T47D (cell line): ENCODE measurements at places on chromosomes 3 and 15.

- DNase-seq, result no peak
Measured at GRCh38 chr3:8651418-8652323, 7.1 kb upstream of the SSUH2 start.

DNA sequence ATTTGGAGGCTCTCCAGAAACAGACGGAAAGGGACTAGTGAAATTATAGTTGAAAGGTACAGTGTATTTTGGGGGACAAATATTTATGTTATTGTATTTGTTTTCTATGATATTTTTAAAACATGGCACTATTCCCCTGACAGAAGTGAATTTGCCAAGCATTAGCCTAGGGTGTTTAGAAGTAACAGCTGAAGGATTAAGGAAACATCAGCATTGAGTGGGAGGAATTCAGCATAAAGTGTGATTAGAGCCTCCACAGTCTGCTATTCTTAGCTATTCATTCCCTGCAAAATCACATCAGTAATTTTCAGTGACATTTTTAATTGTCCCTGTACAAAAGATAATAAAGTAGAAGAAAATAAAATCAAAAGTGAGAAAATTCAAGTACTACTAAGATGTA is 231.4 kb downstream of the ROBO2 start:
- no peak for DNase-seq

GRCh38 chr3:58452176-58452575 is 18.5 kb upstream of the PDHB start:
- no peak for DNase-seq

DNA sequence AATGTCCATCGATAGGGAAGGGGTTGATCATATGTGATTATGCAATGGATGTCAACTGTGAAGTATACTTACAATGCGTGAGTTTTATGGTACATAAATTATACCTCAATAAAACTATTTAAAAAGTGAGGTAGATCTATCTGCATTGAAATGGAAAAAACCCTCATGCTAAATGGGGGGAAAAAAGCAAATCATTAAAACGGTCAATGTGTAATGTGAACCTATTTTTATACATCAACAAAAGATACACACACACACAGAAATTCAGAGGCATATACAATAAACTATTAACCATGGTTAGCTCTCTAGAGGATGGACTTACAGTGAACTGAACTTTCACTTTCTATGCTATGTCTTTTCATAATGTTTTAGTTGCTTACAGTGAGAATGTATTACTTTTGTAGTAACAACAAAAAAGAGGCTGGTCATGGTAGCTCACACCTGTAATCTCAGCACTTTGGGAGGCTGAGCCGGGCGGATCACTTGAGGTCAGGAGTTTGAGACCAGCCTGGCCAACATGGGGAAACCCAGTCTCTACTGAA is 23.1 kb downstream of the STIMATE start:
- no peak for DNase-seq

DNA sequence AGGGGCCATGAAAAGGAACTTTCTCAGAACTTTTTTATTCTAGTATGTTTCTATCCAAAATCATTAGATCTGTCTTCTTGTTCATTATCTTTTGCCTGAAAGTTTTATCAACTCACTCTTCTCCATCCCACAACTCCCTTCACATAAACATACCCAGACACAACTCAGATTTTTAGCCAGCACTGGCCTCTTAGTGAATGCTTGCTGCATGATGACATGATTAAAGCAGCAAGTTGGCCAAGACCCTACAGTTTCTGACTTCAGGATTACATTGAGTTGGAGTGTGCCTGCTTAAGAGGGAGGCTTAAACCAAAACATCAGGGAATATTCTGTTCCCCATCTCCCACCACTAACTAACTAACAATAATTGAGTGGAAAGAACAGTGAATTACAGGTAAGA is 38.1 kb downstream of the PLSCR2 start:
- DNase-seq, result no peak

DNA sequence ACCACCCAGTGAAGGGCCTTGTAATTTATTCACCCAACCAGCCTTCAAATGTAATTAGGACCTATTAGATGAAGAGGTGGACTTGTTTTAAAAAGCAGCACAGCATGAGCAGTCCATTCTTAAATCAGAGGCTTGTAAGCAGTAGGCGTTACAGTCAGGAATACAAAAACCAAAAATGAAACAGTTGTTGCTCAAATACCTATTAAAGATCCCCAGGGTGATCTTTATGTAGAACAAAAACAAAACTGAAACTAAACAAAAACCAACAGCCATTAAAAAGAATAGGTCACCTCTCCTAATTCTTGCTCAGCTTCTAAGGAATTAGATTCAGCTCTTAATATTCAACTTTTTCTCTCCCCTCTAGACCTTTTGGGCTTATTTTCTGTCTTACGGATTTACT is 104.9 kb upstream of the ST8SIA2 start:
- no peak for DNase-seq

DNA sequence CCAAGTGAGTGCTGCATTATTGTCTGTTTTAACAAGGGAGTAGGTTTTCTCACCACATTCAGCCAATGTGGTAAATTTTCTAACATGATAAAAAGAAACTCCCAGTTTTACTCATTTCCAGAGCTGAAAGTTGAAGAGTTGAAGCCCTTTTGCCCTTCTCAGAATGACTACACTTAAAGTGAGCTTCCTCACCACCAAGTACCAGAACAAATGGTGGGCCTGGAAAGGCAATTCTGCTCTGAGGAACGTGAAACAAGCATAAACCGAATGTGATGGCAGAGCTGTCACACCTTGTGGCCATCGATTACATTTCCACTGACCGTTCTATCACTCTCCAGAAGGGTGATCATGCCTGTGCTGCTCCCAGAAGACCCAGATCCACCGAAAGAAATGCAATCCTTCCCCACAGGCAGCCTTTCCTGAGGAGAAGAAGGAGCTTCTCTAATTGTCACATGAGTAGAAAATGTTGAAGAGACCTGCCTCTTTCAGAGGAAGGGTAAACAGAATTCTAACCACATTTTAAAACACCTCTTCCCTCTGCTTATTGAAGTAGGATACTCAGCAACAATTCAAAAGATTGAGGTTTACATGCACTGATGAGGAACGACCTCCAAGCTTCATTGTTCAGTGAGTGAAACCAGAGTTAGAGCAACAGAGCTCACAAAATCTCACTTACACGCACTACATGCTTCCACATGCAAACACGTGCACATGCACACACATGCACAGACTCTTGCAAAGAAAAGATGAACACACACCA is 21.4 kb upstream of the CCR9 start:
- DNase-seq, result no peak

DNA sequence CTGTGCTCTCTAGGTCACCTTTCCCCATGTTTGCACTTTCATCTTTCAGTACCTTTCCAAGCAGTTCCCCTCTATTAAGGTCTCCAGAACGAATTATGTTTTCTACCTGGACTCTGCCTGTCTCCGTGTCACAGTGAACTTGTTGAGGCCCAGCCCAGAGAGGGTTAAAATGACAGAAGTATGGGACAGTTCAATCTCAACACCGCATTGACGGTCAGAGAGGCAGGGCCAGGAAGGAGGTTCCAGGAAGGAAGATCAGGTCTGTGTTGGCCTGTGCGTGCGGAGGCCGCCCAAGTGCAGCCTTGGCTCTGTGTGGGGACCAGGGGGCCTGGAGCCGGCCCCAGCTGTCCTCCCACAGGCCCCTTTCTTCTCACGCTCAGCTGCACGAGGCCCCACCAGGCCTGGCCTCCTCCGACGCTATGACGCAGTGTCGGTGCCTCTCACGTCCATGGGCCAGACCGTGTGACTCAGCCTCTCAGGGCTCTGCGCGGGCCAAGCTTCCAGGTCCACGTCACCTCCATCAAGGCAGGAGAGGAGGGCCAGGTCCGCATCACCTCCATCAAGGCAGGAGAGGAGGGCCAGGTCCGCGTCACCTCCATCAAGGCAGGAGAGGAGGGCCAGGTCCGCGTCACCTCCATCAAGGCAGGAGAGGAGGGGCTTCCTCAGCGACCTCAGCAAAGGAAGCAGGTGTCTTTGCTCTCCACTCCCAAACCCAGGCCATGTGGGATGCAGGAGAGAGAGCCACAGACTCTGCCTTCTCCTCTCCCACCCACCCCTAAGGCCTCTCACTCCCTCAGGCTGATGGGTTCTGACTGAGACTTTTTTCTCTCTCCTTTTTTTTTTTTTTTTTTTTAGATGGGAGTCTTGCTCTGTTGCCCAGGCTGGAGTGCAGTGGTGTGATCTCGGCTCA is 83.1 kb downstream of the CPN2 start:
- no peak for DNase-seq

DNA sequence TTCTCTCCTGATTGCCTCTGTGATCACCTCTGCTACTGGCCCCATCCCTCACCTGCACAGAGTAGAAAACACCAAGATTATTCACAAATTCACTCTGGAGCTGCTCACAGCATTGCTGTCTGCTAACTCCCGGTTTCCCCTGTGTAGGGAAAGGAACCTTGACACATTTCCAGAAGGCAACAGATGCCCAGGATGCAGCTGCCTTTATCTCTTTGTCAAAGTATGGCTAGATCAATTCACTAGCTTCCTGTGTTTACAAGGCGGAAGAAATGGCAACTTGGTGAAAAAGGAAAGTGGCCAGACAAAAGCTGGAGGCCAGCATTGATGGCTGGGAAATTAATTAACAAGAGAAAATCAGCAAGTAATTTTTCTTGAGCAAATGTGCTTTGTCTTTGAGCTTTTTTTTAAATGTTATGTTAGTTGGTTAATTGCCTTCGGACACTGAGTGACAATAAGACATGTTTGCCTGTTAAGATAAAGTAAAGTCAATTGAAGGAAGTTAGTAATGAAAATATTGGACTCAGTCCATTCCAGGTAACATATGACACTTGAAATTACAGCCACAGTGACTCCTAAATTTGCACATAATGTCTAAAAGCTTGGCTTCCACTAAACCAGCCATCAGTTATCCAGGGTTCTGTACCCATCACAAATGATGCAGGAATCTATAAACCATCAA is 394.6 kb upstream of the IL12A start:
- DNase-seq, result no peak

DNA sequence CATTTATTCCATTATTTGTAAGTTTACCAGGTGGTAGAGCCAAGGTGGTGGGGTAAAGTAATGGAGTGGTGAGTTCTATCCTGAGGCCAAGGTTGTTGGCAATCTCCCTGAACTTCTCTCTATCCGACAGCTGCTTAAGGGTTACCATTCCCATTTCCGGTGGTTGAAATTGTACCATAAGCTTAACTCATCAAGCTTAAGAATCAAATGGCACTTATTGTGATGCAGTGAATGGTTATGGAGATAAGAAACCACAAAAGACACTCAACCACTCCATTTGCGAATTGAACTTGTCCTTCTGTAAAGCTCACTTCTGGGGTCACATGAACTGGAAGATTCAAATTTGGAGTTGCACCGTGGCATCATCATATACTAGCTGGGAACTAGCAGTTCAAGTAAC is 287.4 kb upstream of the SLCO3A1 start:
- DNase-seq, result no peak

DNA sequence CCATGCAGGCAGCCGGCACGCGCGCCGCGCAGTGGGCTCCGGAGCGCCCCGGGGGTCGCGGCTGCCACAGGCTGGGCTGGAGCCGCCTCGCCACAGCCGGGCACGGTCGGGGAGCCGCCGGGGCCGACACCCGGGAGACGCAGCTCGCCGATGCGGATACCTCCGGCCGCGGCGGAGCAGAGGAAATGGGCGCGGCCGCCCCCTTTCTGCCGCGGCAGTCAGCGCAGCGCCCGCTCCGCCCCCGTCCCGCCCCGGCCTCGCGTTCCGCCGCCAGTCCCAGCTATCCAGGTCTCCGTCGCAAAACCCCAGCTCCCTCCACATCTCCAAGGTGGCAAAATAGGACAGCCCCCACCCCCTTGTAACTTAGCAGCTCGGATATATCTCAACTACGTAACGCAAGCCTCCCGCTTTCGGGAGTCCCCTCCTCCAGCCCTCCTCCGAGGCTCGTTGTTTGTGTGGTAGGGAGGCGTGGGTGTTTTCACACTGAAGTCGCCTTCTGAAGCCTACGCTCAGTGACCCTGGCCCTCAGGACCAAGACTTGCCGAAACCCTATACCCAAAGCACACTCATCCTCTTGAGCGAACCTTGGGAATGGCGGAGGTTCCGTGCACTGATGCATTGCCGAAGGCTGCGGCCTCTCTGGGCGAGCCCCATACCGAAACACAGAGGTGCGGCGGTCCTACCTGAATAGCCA is at the start of gene SH3BP5:
TSS of gene SH3BP5 (minus strand) at position 182 of the 694 bp plus-strand sequence. CDS start at position 4, 178 bp downstream.
- peak; percentile 76 for DNase-seq

DNA sequence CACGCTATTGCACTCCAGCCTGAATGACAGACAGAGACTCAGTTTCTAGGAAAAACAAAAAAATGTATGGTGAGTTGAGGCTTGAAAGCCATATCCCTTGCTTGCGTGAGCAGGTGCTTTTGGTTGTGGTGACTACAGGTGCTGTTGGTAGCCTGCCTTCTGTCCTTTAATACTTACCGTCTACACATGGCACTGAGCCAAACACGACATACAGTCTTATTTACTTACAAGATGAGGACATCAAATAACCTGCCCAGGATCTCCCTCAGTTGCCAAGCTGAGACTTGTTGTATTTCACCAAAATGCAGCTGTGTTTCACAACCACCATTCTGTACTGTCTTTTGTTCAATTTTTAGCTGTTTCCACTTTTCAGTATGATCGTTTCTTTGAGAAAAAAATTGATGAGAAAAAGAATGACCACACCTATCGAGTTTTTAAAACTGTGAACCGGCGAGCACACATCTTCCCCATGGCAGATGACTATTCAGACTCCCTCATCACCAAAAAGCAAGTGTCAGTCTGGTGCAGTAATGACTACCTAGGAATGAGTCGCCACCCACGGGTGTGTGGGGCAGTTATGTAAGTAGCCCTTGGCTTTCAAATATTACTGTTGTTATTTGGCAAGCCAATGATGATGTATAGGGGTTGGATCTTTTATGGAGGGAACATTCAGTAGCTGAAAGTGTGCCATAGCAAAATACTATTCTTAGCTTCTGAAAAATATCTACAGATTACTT is 6.5 kb downstream of the ALAS1 start:
- DNase-seq, result peak; percentile 69

DNA sequence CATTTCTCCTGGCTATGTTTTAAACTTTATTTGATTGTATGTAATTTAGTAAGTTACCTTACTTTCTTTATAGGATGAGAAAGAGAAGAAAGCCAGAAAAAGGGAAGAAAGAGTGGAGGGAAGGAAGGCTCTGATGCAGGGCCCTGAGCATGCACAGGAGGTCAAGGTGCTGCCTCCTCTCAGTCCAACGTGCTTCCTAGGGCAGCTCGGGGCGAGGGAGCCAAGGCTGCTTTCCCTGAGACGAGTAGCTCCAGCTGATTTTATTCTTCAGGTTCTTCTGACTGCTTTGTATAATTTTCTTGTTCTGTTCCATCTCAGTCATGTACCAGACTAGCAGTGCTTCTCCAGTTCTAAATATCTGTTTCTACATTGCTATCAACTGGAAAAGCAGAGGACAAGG is 3.4 kb downstream of the CORO2B start:
- no peak for DNase-seq

DNA sequence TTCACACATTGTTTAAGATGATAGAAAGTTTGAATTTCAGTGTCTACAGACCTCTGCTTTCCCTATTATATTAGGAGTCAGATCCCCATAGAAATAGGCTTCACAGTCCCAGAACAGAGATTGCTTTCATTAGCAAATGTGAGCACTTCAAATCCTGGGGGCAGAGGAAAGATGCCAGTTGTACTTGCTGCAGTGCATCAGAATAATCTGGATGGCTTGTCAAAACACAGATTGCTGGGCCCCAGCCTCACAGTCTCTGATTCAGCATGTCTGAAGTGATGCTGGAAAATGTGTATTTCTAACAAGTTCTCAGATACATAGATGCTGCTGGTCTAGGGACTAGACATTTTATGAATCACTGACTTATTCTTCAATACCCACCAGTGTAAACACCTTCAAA is 375.2 kb downstream of the FGF12 start:
- DNase-seq, result no peak

GRCh38 chr3:2741516-2741915 is 368.7 kb downstream of the IL5RA start:
- DNase-seq, result no peak

- peak; percentile 95 for DNase-seq
Measured at GRCh38 chr3:9916734-9917680, at the start of gene IL17RC. TSS of gene IL17RC (plus strand) at chr3:9917098. CDS start at chr3:9917316, 218 bp downstream.
